ENCODE measurements at places on chromosomes 12 and 14.

GRCh38 chr12:128298091-128298748, 31.2 kb downstream of the TMEM132C start:
- DNase-seq, result no peak

DNA sequence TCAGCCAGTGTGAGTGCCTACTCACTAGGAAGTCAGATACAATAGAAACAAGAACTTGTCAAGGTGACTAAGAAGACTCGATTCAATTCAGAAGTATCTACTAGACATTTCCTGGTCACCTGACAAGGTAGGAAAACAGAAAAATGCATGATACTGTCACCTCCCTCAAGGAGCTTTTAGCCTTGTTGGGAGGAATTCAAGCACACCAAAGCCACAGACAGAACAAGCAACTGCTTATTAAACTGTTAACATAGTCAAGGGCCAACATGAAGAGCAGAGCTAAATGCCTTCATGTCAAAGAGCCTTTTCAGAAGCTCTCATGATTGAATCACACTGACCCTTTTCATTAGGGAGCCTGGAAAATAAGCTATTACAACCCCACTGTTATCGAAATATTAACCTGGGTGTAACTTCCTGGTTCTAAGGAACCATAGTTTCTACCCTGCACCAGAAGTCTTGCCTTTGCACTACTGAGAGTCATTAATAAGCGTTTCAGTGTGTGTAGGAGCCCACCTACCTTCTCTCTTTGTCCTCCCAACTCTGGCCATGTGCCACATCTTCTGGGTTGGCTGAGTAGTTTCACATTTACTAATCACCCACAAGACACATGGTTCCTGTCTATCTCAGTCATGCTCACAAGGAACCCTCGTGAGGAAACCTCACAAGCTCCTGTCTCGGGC, 31.0 kb upstream of the LGALS3 start:
- DNase-seq, result peak; percentile 58

DNA sequence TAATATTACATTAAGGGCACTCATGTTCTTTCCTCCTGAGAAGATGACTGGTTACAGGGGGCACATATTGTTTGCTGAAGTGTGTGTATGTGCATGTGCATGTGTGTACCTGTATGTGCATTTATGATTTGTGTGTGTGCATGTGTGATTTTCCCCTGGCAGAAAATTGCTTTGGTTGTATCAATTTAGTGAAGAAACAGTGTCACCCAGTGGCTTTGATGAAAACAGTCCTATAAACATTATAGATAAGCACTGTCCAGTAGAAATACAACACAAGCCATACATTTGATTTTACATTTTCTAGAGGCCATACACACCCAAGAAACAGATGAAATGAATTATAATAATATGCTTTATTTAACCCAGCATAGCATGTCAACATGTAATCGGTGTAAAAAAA, 8.6 kb downstream of the PDE3A start:
- no peak for DNase-seq

DNA sequence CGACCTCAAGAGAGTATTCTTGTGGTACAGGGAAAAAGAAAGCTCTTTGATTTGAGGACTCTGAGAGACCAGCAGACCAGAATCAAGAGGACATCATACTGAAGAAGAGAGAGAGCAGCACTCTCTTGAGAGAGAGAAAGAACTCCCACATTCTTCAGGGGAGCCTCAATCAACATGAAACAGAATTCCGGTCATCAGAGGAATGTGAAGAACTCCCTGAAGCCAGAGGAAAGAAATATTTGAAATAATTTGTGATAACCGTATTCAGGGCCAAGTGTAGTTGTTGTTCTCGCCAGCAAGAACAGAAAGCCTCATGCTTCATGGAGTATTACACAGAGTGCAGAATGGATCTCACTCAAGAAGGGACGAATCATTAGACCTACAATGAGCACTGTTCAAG, 363.8 kb upstream of the TMEM132C start:
- DNase-seq, result no peak

DNA sequence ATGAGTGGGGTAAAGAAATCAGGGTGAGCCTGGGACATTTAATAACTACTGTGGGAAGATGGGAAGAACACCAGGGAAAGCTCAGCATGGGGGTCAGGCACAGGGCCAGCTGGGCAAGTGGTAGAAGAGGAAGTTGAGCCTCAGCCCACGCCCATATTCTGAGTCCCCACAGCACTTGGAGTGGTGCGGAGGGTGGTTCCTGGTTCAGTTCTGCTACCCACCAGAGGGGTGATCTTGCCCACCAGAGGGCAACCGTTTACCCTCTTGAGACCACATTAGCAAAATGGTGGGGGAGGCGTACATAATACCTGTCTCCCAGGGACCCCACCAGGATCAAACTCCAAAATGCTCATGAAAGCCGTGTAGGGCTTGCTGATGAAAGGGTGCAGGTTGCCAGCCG, 16.8 kb upstream of the ANKRD33 start:
- no peak for DNase-seq

Measured in CD4-positive, alpha-beta T cell treated with Interleukin-6 for 4 hours (primary cell).